ENCODE measurements at places on chromosomes 16 and 17.

- no peak for DNase-seq
Observed at GRCh38 chr16:81366316-81366932, 51.7 kb downstream of the GAN start.

DNA sequence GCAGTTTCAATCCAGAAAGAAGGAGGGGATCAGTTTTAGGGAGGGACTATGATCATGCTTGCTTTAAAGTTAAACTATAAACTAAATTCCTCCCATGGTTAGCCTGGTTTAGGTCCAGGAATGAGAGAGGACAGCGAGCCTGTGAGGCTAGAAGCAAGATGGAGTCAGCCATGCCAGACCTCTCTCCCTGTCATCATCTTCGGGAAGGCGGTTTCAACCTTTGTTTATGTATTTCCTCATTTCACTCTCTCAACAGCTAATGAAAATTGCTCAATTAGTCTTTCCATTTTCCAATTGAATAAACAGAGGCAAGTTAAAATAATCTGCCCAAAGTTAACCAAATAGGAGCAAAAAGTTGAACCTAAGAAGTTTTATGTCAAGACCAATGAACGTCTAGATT is 201.5 kb downstream of the KCNJ2 start:
- DNase-seq = no peak

- no peak for DNase-seq
Observed at GRCh38 chr17:72249441-72249840, 128.6 kb downstream of the SOX9 start.

DNA sequence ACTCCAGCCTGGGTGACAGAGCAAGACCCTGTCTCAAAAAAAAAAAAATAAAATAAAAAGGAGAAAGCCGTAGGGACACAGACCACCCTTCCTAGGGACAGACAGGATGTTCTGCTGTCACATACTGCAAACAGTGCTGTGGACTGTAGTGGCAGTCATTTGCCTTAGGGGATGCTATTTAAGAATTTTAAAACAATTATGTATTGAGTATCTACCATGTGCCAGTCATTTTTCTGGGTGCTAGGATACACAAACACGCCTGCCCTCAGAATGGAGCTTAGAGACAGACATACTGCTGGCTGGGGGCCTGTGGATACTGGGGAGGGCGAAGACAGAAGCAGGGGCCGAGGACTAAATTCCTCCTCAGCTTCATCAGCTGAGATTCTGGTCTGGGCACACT is 45.5 kb downstream of the MRC2 start:
- no peak for DNase-seq

DNA sequence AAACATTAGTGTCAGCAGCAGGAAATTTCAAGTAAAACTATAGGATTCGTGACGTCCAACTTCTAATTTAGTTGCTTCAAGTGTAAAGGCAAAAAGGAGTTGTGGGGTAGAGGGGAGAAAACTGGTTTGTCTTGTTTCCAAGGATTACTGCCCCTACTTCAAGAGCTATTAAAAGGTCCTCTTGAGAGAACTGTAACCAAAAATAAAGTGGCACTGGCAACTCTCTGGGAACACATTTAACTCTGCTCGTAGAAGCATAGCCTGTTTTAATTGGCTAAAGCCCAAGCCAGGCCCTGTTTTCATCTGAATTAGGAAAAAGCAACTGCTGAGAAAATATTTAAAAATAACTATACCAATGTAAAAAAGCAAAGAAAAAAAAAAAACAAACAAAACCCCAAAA is 51.8 kb upstream of the AKAP1 start:
- DNase-seq = peak; percentile 69

GRCh38 chr16:56234737-56235136 is 43.4 kb downstream of the GNAO1 start:
- no peak for DNase-seq

- no peak for DNase-seq
Observed at GRCh38 chr17:62967205-62967529, 1.1 kb downstream of the TANC2 start.

- DNase-seq = no peak
Observed at GRCh38 chr17:15134363-15134762, 130.8 kb downstream of the PMP22 start.

DNA sequence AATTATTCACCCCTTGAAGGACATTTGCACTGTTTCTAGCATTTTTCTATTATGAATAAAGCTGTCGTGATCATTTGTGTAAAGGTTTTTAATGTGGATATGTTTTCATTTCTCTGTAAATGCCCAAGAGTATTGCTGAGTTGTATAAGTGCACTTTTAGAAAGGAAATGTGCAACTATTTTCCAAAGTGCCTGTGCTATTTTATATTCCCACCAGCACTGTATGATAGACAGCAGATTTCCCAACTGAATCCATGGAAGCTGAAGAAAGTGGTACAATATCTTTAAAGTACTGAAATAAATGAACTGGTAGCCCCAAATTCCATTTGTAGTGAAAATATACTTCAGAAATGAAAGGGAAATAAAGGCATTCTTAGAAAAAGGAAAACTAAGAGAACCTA is 238.4 kb downstream of the BCAS3 start:
- no peak for DNase-seq

- no peak for DNase-seq
Observed at GRCh38 chr16:81029930-81030604, 5.6 kb upstream of the ATMIN start.

DNA sequence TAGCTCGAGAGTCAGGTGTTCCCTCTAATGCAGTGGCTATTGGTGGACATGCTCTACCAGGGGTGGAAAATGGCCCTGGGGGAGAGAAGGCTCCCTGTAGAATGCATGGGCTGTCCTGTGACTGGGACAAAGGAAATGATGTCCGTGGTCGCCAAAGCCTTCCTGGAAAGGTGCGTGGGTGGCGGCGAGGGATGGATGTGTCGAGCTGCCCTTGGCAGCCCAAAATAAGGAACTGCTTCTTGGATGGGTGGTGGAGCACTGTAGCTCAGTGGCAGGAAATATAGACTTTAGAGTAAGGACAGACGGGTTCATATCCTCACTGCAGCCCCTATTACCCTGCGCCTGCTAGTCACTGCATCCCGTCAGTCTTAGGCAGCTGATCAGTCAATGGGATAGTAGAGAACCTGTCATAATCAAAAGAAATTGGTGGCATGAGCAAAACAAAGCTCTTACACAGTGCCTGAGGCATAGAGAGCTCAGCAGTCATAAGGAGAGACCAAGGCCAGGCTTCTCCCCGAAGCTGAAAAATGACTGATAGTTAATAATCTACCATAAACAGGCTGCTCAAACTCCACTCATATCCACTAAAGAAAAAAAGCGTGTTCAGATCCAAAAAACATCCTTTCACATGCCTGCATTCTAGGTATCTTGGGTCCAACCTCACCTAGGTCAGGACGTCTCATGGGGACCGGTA is 123.5 kb upstream of the PLCG2 start:
- DNase-seq = no peak

- DNase-seq = no peak
Observed at GRCh38 chr17:61828694-61829093, 34.6 kb downstream of the BRIP1 start.

GRCh38 chr17:33277436-33278100 is 15.5 kb downstream of the ASIC2 start:
- no peak for DNase-seq

DNA sequence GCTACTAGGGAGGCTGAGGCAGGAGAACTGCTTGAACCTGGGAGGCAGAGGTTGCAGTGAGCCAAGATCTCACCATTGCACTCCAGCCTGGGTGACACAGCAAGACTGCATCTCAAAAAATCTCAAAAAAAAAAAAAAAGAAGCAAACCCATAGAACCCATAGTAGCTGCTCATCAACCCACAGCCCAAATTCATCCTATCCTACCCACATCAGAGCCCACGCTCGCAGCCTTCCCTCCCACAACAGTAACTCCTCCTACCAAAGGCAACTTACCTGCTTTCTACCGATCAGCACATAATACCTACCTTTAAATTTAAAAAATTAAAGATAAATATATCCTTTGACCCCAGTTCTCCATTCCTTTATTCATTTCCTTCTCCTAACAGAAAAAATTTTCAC is 94.7 kb downstream of the GAS7 start:
- no peak for DNase-seq

DNA sequence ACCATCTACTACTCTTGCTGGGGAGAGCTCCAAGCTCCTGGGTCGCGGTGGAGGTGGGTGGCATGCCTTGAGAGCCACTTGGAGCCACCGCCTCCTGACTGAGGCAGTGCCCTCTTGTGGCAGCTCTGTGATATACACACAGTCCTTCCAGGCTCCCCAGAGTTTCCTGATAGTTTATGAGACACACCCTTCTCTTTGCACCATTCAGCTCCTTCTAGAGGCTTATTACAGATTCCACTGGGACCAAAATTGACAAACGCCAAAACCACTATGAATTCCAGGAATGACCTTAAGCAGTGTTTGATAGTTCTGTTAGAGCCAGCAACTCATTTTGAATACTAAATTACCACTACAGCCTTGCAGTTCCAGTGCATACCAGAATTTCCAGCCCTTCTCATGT is 170.1 kb upstream of the CDH13 start:
- no peak for DNase-seq

DNA sequence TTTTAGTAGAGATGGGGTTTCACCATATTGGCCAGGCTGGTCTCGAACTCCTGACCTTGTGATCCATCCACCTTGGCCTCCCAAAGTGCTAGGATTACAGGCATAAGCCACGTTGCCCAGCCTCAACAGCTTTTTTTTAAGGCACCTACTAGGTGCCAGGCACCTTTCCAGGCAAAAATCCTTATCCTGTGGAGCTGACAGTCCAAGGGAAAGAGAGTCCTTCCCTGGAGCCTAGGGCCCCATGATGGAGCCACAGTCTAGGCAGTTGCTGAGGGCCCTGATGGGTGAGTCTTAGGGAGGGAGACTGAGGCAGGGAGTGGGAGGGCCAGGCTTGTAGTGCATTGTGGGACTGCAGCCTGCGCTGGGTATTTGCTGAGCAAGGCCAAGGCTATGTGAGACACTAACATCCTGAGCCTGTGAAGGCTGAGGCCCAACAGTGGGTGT is 79.6 kb upstream of the TOB1 start:
- peak; percentile 66 for DNase-seq

DNA sequence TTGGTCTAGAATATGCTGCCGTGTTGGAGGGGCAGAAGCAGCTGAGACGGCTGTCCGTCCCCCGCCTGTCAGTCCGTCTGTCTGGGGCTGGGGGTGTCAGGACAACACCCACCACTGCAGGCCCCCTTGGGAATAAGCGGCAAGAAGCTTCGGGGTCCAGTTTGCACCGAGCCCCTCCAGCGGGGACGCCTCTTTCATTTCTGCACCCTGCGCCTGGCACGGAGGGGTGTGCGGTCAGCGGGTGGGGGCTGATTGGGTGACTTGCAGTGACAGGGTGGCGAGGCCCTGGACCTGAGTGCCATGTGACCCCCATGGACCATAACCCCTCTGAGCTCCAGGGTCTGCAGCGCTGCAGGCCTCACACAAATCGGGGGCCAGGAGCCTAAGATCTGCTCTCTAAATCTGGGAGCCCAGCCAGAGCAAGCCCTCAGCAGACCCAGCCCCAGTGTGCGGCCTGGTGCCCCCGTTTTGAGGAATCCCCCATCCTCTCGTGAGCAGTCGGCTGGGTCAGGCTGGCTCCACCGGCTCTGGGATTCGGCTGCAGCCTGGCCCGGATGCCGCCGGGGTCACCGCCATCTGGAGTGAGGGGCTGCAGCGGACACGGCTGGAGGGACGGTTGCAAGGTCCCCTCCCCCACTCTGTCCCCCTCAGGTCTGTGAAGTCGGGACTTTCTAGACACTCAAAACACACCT is 8.3 kb downstream of the CBFA2T3 start:
- DNase-seq = no peak

- DNase-seq = no peak
Observed at GRCh38 chr17:32443827-32444300, 446 bp upstream of the PSMD11 start.

DNA sequence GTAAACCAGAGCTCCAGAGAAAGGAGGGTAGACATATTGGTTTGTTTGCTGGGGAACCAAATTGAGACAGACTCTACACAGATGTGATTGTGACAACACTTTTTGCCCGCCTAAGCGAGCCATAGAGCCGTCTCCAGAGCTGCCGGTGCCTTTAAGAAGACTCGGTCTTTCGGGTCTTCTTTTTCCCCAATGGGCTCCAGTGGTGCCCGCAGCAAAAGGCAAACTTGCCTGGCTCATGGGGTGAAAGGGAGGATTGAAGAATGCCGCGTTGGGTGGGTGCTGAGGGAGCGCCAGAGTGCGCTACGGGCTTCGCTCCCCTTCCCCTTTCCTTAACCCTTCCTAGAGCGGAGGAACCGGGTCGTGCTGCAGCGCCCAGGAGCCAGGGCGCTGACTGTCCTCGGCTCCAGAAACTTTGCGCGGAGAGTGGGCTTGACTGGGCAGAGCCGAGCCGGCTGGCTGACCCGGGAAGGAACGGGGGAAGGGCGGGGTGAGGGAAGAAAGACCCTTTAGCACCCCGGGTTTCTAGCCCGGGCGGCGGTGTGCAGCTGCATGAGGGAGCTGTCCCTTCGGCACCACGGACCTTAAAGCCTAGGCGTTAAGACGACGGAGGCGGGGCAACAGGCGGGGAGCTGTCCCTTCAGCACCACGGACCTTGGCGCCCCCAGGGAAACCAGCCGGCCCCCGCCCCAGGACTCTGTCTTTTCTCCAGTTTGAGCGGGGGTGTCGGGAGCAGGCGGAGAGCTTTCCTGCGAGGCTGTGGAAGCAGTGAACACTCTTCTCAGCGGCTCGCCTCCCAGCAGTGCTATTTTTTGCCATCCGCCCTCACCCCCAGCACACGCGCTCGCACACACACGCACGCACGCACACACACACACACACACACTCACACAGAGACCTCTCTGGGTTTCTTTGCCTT is at the start of gene CACNG3:
CACNG3 (plus strand) TSS at position 880 of the 916 bp plus-strand sequence. CDS start 420 bp downstream, outside the sequence.
- no peak for DNase-seq

Data from coronary artery (tissue), 2 donors.